IPS-NIHi11 (cell line): ENCODE measurements at places on chromosomes 2 and 18.

DNA sequence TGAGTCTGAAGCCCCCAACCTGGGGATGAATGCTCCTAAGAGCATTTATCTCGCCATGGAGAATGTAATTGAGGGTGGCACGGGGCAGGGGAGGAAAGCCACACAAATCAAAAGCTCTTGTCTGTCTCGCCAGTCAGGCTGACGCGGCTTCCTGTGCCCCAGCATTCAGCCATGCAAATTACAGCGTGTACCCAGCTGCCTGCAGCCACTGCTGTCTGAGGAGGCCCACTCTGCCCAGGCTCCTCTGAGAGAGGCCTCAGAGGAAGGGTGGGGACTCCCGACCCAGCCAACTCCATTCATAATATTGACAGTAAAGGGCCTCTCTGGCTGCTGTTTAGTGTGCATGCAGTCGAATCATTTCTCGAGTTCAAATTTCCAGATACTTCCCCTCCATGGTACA is 22.0 kb downstream of the SMAD7 start:
- no peak for DNase-seq

GRCh38 chr18:2002604-2003003 is 568.7 kb downstream of the METTL4 start:
- DNase-seq = no peak

GRCh38 chr2:106232638-106233349 is 38.7 kb upstream of the UXS1 start:
- DNase-seq = no peak

GRCh38 chr2:65668744-65669143 is 236.3 kb upstream of the SPRED2 start:
- no peak for DNase-seq

GRCh38 chr18:37529863-37530262 is 35.7 kb downstream of the CELF4 start:
- no peak for DNase-seq

DNA sequence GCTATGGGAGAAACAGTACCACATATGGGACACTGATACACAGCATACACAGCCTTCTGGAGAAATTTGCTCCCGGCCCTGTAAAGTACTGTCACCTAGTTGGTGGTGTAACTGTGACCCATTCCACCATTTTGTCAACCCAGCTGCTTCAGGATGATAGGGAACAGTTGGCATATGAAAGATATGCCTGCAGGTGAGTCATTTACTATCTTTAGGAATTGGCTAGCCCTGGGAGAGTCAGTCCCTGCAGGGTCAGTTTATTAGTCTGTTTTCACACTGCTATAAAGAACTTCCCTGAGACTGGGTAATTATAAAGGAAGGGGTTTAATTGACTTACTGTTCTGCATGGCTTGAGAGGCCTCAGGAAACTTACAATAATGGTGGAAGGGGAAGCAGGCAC is 30.0 kb upstream of the PTPRM start:
- no peak for DNase-seq

- DNase-seq = no peak
Measured at GRCh38 chr2:173999272-173999671, 34.1 kb upstream of the SP3 start.

GRCh38 chr2:61419570-61419969 is 51.3 kb downstream of the USP34 start:
- no peak for DNase-seq

DNA sequence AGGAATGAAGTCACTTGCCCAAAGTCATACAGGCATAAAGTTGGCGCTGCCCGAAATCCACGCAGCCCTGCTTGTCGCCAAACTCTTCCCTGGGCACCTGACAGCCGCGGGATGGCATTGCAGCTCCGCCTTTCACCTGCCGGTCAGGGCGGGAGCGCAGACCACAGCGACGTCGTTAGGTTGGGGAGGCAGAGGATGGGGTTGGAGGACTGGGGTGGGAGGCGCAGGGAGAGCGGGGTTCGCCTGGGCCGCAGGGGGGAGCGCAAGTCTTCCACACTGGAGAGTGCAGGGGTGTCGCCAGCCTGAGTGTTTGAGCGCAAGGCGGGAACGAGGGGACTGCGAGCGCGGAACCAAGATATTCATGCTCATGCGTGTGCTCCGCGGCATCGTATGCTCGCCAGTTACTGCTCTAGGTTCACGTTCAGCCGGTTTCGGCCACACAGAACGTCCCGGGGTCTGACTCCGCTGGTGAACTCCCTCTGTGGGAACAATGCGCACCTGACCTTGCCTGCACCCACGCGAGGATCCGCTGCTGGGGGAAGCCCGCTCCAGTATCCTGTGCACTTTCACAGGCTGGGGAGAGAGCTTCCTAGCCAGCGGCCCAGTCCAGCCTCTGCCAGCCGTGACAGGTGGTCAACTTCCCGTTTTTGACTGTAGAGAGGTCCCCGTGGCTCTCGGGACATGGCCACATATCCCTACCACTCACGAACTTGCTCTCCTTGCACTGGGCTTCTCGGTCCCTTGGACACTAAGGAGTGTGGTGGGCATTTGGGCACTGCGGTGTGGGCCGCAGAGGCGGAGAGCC is 767 bp upstream of the NPPC start:
- peak; percentile 64 for DNase-seq

GRCh38 chr2:238864207-238865014 is 16.5 kb downstream of the TWIST2 start:
- peak; percentile 86 for DNase-seq

GRCh38 chr18:48567388-48567787 is 28.6 kb downstream of the CTIF start:
- no peak for DNase-seq

- peak; percentile 98 for DNase-seq
Measured at GRCh38 chr2:96739633-96740428, at the start of gene LMAN2L. LMAN2L (minus strand) TSS chr2:96740064; CDS start chr2:96740040, 24 bp downstream.
